ENCODE measurements at places on chromosomes 2 and 18.

DNA sequence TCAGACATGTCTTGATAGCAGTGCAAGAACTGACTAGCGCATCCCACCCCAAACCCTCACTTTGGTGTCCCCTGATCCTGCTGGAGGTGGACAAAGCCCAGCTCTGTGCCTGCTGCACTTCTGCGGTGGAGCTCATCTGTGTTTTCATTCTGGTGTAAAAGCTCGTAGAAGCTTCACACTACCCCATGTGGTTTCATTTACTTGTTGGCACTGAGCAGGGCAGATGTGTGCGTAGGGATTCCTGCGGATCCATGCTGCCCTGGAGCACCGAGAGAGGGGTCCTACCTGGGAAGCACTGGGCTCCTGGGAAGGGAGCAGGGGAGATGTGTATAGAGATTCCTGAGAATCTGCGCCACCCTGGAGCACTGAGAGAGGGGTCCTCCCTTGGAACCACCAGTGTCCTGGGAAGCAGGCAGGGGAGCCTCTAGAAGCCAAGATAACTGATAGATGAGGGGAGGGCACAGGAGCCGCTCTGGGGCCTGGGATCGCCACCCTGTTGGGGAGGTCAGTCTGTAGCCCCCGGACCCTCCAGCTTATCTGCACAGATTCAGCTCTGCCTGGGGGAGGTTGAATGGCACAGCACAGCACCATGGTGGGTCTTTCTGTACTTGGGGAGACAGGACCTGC lies 106.9 kb upstream of the OTOS start:
- no peak for DNase-seq

- no peak for DNase-seq
Observed at GRCh38 chr2:108612153-108612513, 77.9 kb downstream of the LIMS1 start.

DNA sequence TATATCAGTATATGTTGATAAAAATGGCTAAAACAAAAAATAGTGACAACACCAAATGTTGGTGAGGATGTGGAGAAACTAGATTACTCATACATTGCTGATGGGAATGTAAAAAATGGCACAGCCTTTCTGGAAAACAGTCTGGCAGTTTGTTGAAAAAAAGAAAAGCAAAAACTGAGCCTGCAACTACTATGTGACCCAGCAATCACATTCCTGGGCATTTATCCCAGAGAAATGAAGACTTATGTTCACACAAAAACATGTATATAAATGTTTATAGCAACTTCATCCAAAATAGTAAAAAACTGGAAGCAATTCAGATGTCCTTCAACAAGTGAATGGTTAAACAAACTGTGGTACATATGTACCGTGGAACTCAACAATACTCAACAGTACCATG lies 7.5 kb upstream of the KDSR start:
- DNase-seq = no peak

DNA sequence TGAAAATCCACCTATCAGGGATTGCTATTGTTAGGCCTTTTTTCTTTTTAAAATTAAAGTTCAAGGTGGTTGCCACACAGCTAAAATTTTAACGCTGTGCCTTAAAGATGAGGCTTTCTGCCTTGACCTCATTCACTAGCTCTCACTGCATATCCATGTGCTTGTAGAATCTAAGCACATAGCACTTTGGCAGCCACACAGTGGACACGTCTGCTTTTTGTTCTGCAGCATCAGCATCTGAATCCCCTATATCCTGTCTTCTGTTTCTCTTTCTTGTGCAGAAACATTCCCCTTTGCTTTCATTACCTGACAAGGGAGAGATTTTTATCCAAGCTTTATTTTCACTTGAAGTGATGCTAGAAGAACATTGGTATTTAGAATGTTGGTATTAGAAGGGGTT lies 38.1 kb downstream of the RALB start:
- no peak for DNase-seq

- DNase-seq = no peak
Observed at GRCh38 chr2:61705625-61706024, 148.2 kb downstream of the FAM161A start.

DNA sequence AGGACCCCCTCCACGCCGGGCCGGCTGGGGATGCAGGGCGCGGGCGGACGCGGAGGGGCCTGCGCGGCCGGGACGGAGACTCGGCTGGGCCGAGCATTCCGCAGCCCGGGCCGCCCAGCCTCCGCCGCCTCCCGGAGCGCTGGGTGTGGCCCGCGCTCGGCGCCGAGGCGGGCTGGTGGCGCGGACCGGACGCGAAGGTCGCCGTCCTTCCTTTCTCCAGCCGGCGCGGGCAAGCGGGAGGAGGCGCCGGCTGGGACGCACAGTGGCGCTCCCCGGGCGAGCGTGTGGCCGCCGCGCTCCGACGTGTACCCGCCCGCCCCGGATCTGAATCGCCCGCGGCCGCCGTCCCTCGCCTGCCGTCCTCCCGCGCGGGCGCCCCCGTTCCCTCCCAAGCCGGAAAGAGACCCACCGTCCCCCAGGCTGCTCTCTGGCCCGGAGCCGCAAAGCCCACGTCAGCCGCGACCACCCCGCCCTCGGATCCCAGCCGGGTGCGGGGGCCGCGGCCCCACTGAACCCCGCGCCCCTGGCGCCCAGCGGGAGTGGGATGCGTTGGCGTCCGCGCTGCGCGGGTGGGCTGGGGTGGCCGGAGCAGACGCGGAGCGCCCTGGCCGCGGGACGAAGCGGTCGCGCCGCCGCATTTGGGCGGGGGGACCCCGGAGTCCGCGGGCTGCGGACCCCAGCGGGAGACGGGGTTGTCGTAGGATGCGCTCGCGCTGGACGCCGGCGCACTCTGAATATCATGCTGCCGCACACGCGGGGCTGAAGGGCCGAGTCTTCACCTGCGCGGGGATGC lies 634 bp downstream of the SPATS2L start:
- no peak for DNase-seq

DNA sequence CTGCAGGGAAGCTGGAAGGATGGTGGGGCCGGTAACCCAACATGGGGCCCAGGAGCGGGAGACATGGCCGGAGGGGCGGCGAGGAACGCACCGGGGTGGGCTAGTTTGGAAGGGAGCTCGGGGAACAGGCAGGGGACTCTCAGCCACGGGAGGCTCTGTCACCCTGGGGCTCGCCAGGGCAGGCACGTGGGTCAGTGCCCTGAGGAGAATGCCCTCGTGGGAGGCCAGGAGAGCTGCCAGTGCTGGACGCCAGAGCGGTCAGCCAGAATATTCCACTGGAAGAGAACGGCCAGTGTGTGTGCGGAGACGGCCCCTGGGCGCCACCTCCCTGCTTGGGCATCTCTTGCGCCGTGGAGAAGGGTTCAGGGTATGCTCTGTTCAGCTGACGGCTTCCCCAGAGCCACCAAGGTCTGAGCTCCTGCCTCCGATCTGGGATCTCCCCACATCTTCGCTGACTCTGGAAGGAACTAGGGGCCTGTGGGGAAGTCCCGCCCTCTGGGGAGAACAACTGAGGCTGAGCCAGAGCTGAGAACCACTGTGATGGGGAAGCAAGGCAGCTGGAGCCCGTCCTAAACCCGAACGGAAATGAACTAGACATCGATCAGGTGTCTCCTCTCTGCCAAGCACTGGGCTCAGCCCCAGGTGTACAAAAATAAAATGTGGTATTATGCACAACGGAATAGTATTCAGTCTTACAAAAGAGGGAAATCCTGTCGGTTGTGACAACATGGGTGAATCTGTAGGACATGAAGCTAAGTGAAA lies 49.3 kb downstream of the TNP1 start:
- no peak for DNase-seq

GRCh38 chr2:69962986-69963730 lies 1.7 kb upstream of the ASPRV1 start:
- DNase-seq = no peak

DNA sequence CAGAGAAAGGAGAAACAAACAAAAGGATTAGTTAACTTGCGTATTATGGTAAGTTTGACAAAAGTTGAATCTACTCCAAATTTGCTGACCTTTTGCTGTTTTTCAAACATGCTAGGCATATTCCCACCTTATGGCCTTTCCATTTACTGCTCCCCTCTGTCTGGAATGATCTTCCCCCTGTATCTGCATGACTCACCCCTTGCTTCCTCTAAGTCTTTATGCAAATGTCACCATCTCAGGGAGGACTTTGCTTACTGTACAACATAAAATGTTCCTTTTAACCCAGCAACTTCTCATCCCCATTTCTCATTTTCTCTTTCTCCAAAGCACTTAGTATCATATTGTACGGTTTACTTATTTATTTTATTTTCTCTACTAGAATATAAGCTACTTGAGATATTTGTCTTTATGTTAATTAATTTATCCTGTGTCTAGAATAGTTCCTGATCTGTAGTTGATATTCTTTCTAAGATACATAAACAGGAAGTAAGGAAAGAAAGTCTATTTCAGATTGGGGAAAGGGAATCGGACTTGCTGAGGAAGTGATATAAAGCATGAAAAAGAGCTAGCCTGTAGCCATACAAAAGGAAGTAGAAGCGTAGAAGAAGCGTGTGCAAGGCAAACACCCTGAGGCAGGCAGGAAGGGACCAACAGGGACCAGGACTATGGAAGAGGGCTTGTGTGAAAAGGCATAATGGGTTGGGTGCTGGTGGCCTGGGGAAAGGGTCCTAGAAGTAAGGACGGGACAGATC lies 144.9 kb upstream of the ERBB4 start:
- no peak for DNase-seq

DNA sequence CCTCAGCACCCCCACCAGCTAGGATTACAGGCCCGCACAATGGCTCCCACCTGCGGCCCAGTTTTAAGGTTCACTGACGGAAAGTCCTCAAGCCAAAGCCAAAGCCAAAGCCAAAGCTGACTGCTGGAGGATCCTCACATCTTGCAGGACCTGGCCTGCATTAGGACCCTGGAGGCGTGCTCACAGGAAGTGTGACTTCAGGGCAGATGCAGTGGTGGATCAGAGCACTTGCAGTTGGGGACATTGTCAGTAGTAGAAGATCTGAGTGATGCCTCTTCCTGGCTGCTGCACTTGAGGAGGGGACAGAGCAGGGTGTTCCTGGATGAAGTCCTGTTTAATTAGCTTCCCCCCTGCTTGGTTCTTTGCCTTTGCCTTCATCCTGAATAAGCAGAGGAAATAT lies 69.0 kb upstream of the ALPP start:
- DNase-seq = no peak

DNA sequence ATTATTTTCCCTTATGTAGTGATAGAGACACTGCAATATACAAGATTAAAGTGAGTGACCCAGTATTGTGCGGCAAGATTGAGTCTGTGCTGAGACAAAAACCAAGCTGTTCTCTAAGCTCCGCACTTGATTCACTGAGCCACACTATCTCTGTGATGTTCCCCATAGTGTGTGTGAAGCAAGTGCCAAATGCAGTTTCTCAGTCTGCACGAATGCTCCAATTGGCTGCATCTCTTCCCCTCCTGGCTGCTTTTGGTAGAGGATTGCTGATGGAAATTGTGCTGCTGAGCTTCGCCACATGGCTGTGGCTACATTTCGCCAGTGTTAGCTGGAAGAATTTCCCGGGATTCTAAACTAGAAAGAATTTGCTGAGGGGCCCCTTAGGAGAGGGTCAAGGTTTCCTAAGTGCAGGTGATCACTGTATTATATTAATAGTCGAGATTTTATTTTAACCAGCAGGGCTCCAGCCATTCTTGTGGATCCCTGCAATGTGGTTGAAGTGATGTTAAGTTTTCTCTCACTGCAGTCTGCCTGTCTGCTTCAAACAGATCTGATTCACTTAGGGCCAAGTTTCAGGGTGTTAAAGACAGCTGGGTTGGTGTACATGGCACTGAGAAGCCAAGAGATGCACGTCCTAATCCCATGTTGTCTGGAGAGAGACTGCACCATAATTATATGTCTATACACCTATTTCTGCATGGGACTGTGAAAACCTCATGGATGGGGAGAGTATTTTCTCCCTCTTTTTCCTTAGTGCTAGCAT lies 317.2 kb downstream of the DCC start:
- DNase-seq = no peak

DNA sequence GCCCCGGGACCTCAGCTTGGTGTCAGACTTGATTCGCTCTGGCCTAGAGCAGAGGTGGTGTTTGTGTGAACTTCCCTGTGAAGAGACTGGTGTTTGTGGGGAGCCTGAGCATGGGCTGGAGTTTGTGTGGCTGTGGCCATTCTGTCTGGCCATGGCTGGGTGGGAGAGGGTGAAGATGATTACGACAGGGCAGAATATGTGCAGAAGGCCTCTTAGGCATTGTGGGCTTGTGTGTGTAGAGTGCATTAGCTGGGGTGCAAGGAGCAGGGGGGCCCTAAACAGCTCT lies 10.5 kb downstream of the OBSL1 start:
- no peak for DNase-seq

- no peak for DNase-seq
Observed at GRCh38 chr2:172270278-172271079, 156.9 kb upstream of the ITGA6 start.

- no peak for DNase-seq
Observed at GRCh38 chr2:37268111-37268510, 36.7 kb downstream of the NDUFAF7 start.

- no peak for DNase-seq
Observed at GRCh38 chr2:28828382-28828781, 17.7 kb downstream of the SPDYA start.

DNA sequence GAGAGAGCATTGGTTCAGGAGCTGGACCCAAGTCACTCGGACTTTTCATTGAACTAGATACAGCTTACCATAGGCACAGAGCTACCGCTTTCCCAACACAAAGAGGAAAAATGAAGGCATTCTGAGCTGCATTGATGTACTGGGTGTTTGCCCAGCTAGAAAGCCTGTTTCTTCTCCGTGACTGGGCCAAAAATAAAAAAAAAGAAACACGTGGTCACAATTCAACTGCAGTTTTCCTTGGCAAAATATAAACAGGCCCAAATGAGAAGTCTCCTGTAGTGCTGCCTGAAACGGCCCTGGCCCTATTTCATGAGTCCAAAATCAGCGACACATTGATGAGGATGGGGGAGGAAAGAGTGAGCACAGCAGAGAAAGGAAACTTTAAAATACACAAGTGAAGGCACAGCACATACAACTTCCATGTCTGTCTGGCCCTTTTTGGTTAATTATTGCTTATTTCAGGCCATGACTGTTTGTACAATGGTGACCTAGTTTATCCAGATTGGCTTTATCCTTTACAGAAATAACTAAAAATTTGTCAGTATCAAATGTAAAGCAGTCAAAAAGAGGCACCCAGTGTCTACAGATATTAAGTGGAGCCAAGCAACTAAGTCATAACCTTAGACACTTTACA lies 179.7 kb downstream of the ICOS start:
- DNase-seq = no peak

- DNase-seq = no peak
Observed at GRCh38 chr2:17625446-17625845, 85.0 kb downstream of the VSNL1 start.

GRCh38 chr18:57518533-57518932 lies 68.0 kb downstream of the FECH start:
- no peak for DNase-seq

Data from BJ (cell line).